ENCODE measurements at places on chromosomes 13 and 19.

- no peak for DNase-seq
Measured at GRCh38 chr13:76380446-76381065, 505.6 kb downstream of the KCTD12 start.

DNA sequence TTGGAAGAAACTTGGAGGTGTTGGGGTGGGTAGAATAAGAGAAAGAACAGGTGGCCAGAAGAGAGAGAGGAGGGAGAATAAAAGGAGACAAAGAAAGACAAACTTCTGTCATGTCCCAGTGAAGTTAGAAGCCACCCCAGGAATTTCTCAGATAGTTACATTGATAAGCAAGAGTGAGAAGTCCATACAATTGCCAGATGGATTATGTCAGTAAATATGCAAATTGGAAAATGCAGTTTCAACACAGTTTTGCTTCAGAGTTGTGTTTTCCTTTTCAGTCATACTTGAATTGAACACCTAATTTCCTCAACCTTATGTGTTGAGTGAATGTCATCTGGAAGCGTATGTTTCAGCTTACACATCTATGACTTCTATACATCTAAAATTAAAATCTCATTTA is 139.2 kb downstream of the RXFP2 start:
- DNase-seq, result no peak

DNA sequence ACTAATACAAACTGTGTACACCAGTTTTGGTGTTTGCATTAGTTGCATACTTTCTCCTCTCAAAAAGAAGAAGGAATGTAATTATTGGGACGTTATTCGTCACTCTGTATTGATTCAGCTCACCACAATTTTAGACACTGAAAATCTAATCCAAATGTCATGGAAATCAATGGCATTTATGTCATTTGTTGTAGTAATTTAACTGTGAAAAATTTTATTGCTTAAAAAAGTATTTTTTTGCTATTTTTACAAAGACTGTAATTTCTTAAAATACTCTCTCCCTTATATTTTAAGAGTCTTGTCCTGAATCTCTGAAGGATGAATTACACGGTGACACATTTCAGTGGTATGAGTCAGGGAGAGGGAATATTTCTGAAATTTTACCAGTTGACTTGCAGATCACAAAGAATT is 2117.6 kb downstream of the PCDH9 start:
- DNase-seq, result no peak

DNA sequence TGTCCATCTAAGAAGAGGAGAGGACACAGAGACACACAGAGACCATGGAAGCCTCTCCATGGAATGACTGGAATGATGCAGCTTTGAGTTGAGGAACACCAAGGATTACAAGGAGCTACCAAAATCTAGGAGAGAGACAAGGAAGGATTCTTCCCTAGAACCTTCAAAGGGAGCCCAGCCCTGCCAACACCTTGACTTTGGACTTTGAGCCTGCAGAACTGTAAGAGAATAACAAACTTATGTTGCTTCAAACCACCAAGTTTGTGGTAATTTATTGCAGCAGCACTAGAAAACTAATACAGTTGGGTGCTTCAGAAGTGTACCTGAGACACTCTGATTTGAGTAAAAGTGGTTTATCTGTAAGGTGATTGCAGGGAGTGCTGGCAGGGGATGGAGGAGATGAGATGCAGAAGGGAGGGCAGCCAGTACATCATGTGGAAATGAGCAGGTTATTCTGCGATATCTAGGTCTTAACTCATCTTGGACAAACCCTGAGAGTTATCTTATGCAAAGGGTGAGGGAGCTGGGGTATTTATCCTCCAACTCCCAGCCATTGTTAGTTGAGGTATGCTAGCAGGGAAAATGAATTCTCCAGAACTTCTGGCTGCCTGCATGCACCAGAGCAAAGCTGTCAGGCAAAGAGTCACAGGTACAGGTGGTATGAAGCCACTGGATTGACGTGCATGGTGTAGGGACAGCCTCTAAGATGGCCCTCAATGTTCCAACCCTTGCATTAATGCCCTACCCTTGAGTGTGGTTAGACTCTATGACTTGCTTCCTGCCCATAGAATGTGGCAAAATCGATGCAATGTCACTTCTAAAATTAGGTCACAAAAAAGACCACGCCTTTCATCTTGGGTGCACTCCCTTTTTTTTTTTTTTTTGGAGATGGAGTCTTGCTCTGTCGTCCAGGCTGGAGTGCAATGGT is 31.3 kb upstream of the ADGRL1 start:
- peak; percentile 28 for DNase-seq

- no peak for DNase-seq
Measured at GRCh38 chr13:38421590-38422560, 72.2 kb downstream of the UFM1 start.

- no peak for DNase-seq
Measured at GRCh38 chr13:40619479-40619814, 47.0 kb downstream of the FOXO1 start.
